ENCODE measurements at places on chromosomes 5 and 9. TPM values are rescaled to one million over a fixed set of nuclear protein-coding genes. Genes with fewer than 3 reads are reported as not detected.

DNA sequence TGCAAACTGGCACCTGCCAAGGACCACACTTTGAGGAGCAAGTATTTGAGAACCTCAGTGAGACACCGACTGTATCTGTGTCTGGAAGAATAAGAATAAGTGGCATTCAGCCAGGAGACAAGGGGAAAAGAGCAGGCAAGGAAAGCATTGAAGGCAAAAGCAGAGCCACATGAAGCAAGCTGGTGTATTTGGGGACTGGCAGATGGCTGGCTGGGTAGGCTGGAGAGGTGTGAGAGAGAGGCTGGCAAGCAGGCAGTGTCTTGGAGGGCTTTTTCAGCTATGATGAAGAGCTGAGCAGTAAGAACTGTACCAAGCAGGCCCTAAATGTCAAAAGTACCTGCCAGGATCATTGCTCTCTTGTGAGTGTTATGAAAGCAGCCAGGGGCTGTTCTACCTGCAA, 14.1 kb upstream of the C5orf58 start:
- DNase-seq: no peak

GRCh38 chr9:6384732-6385131, 28.3 kb upstream of the UHRF2 start:
- no peak for DNase-seq

NMRK1 gene
- 11.1 TPM for total RNA-seq

GABRB2 gene
- not detected for total RNA-seq

DNA sequence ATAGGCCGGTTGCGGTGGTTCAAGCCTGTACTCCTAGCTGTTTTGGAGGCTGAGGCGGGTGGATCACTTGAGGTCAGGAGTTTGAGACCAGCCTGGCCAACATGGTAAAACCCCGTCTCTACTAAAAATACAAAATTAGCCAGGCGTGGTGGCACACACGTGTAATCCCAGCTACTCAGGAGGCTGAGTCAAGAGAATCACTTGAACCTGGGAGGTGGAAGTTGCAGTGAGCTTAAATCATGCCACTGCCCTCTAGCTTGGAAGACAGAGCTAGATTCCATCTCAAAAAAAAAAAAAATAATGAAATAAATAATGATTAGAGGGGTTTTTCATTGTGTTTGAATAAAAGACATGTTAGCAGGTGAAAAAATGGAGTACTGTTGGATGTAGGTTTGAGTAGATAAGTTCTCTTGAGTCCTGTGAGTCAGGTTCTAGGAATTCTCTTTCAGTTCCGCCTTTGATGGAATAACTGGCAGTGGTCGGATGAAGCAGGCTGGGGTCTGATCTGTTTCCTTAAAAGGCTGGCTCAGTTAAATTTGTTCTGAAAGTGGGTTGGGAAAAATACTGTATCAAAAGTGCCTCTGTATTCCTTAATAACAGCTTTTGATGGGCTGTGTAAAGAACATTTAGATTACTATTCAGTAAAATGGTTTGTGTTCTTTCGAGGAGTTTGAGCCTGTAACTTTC, 73.2 kb downstream of the AOPEP start:
- no peak for DNase-seq

DNA sequence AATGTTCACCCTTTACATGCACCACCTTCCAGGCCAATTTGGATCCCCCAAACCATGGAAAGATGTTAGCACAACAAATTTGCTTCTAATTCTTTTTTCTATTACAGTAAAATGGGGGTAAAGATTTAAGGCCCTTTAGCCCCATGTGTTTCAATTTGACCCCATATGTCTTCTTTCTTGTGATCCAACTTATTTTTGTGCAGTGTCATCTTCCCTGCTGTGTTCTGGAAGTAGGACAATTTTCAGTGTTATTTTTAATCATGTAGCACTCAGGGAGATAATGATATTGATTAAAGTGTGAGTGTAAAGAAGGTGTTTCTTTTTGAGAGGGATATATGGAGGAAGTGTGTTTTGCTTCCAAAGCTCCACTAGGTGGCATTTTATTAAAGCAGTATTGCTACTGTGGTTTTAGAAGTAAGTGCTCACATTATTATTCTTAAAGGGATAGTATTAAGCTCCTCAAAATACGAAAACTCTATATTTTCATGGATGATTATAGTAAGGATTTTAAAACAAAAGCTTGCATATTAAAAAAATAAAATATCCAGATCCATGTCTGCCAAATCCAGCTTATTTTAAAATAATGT, 118.7 kb upstream of the ATP10B start:
- no peak for DNase-seq
